ENCODE measurements at places on chromosomes 7 and 10. TPM values are rescaled to one million over a fixed set of nuclear protein-coding genes. Genes with fewer than 3 reads are reported as not detected.

DNA sequence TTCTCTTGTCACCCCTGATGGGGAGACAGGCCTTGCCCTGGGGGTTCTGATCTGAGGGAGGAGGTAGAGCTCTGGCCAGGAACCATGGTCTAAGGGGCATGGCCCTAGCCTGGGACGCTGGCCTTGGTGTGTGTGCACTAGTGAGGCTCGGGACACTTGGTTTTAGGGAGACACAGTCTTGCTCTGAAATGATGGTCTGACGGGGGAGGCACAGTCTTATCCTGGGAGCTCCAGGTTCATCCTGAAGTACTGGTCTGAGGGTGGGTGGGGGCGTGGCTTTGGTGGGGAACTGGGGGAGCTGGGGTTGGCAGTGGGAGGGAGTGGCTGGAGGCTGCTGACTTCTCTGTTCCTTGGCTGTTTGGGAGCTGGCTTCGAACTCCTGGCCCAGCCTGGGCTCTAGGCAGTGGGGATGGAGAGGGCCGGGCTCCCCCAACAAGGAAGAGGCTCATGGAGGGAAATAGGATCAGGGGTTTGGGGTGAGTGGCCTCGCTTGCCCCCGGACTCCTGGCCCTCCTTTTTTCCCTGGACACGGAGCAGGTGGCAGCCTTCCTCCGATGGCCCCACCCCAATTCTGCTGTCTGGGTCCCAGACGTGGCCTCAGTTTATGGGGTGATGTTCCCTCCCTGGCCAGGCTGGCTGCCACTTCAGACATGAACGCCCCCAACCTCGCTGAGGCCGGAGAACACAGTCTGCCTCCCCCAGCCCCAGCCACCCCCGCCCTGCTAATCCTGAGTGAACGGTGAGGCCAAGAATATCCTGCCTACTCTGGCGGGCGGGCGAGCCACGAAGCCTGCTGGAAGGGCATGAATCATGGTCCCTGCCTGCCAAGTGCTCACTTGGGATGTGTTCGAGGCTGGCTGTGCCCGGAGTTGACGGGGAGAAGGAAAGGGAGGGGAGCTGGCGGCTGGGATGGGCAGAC lies 43.5 kb downstream of the TMEM270 start:
- no peak for DNase-seq

DNA sequence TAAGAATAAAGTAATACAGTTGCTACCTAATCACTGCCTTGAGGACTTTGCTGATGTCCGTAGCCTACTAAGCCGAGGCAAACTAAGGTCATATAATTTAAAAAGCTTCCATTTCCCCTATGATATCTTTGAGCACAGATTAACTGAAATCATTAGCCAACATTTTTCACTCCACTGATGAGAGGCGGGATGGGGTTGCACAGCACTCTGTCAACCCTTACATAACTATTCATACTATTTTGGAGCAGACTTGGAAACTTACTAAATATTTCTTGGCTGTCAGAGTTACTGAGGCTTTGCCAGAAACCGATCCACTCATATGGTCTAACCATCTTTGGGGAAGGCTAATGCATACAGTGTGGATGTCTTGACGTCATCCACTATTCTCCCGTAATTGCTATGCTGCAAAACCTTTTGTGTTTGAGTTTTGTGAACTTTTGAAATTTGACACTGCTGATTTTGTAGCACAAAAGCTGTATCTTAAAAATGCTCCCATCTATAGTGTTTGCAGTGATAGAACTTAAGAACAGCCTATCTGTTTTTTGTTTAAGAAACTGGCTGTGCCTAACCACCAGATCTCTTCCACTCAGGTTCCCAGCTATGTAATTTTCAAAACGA lies 248.7 kb downstream of the TSPAN12 start:
- DNase-seq = no peak

Gene LRRTM3
- not detected for total RNA-seq

GRCh38 chr10:69377191-69377590 lies 39.5 kb downstream of the TACR2 start:
- DNase-seq = no peak

DNA sequence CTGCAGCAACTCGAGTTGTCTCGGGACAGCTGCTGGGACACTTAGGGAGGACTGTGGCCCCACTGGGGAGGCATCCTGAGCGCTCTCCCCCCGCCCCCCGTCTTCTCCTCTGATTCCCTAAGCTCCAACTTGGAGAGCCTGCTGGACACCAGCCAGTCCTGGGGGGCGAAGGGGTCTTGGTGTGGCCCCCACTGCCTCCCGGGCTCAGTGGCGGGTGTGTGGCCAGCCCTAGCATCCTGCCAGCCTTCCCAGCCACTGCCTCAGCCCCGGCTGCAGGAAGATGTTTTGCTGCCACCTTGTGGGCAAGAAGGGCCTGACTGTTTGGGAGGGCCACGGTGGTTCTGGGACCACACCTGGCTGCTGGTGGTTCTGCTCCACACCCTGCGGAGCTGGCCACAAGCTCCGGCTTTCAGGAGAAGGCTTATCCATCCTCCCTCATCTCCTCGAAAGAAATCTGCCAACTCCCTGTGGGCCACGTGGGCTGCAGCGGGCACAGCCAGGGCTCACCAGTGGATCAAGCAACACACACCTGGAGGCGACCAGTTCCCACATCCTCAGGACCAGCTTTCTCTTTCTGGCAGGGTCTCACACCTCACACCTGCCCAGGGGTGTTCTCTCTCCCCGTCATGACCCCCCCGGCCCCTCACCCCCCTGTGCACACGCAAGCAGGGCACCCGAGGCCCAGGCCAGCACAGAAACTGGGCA lies 24.8 kb downstream of the AGAP3 start:
- DNase-seq = peak; percentile 77

DNA sequence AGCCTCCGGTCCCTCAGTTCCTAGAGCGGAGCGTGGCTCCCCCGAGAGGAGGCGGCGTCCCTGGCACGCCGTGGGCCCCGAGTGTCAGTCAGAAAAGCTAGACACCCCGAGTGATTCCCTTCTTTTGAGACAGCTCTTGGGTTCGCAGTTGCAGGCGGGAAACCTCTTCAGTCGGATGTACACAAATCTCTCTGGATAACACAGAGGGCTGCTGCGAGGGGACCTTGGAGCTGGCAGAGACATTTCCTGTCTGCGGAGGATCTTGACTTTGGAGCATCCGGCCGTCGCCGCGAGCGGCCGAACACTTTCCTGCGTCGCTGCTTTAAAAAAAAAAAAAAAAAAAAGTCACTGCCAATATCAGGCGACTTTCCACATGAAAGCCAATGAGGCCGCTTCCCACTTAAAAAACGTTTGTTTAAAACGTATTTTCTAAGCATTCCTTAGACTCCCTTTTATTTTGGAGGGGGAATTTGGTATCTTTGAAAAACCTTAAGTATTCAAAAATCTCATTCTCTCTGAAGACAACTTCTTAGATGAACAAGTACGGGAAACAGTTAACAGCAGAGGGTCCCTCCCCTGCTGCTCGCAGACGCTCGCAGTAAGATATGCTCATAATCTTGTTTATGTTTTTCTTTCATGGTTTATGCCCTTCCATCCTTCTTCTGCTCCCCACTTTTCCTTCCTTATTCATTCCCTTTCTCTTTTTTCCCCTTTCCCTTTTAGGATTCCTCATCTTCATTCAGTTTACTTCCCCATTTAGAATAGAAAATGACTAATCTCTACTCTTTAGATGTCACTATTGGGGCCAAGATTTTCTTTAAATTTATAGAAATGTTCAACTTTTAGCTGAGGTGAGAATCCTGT lies 10.0 kb downstream of the HHEX start:
- DNase-seq = no peak

GRCh38 chr10:103232131-103232673 lies 13.5 kb upstream of the RPEL1 start:
- no peak for DNase-seq

- DNase-seq = no peak
These were observed 167.6 kb downstream of the SNX13 start for GRCh38 chr7:17772581-17773288.

DNA sequence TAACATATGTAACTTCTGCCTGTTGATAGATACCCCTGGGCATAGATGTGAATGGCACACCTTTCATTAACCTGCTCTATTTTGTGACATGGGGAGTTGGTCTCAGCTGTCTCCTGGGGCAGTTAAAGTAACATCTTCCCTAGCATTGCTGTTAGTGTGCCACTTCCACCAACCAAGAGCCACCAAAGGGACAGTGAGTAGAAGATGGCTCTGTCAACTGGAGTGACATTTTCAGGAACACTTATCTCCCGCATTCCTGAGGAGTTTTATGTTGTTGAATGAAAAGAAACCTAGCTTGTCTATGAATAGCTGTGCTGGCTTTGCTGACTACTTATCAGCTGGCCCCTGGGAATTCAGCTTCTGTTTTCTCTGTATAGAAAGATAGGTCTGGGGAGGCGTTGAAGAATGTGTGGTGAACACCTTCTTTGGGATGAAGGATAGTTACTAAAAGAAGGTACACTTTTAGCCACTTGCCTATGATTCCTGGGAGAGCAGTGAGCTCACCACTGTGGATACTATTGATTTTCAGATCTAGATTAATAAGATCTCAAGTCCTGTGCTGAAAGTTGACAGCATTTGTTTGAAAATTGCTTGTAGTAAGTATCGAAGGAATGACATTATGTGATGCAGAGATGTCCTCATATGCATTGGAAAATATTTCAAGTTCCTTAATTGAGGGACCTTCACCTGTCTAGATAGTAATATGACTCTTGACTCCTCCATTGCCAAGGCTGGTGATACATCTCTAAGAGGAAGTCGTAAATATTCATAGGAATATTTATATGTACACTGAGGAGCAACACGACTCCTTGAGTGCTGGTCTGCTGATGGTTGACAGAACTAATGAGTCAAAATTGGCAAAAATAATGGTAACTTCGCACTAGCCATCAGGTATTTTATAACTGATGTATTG lies 7.6 kb downstream of the STARD3NL start:
- DNase-seq = no peak

Gene VOPP1
- total RNA-seq = 68.2 TPM

DNA sequence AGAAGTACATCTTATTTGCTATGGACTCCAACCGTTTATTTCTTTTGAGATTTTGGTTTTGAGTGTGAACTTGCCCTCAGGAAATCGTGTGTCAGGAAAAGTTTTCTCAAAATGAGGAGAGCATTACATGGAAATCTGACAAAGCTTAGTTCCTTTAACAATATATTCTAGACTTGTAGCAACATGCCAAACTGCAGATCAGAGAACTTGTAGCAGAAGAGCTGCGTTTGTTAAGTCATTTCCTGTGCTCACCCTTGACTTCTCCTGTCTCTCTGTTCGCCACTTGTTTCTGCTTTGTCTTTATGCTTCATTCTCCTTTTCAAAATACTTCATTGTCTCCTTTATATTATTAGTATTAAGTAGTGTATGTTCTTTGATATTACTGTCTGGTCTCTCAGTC lies 116.6 kb upstream of the FOXP2 start:
- DNase-seq = no peak

DNA sequence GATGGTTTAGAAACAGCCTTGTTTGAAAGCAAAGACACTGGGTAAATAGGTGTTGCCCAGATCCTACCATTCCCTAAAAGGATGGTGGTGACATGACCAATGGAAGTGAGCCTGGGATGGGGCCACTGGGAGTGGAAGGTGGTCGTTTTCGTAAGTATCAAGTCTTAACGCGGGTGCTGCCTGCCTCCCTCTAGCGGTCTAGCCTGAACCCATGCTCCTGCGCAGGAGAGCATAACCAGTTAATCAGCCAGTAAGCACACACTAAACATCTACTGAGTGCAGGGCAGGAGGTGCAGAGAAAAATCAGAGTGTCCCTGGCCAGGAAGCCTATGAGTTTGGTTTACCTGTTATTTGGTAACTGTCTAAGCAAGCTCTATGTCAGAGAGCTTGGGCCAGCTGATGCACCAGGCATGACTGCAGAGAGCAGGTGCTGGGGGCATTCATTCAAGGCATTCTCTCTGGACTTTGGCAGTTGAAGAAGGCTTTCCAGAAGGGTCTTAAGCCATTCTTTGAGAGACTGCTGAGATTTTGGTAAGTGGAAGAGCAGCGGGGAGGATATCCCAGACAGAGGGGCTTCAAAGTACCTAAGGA lies 930 bp downstream of the GARIN1A start:
- no peak for DNase-seq

- no peak for DNase-seq
These were observed 471.6 kb upstream of the AKR1E2 start for GRCh38 chr10:4354382-4354812.

Gene ABCC2
- total RNA-seq = 183 TPM

DNA sequence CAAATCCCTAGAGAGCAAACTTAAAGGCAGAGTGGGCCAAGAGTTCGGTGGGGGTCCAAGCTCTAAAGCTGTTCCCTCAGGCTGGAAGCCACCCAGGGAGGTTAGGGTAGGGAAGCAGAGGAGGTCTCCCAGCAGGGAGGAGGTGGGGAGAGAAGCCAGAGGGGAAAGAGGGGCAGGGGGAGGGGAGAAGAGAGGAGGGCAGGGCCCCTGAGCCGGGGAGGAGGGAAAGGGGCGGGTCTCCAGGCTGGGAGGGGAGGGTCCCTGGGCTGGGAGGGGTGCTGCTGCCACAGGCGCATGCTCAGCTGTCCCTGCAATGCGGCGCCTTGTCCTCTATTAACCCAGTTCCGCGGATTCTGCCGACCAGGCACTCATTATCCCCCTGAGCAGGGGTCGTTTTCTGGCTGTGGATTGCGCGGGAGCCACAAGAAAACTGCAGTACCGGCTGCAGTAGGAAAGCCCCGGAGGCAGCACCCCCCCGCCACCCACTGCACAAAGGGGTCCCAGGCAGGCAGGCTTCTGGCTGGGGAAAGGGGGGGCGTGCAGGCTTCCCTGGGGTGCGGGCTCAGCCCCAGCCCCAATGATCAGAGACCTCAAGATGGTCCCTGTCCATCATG lies 49.3 kb downstream of the CAMK2B start:
- no peak for DNase-seq

DNA sequence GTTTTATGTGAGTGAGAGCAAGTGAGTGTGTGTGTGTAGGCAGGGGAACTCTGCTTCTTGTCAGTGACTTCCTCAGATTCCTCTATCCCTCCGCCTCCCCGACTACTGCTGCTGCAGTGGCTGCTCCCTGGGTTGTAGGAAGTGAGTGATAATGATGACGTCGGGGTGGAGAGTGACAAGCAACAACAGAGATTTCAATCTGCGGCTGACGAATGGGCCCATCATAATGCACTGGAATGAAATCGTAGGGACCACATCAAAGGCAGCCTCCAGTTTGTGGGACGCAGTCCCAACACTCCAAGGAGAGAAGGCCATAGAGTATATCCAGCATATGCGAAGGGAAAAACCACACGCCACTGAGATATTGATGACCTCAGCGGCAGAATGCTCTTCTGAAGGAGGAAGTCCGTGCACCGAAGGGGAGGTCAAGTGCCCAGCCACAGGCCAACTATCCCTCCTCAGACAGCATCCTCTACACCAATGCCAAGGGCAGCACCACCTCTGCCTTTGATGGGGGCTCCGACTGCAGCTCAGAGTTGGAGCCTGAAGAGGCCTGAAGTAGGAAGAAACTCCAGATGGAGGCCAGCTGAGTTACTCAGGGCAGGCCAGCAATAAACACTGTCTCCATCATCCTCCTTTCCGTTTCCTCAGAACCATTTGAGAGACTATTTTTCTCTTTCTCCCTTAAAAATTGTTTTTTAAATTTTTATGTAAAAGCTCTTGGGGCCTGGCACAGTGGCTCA lies 11.3 kb upstream of the STMP1 start:
- DNase-seq = peak; percentile 24

- DNase-seq = no peak
These were observed 509.9 kb downstream of the LRMDA start for GRCh38 chr10:75941223-75941801.

All from mucosa of gallbladder (tissue), 1 donor.